ENCODE measurements at places on chromosomes 7 and 10.

- no peak for DNase-seq
These were observed 4.9 kb downstream of the PRTFDC1 start for GRCh38 chr10:24947304-24948097.

- no peak for DNase-seq
These were observed 1.7 kb downstream of the ADAM8 start for GRCh38 chr10:133274751-133275683.

DNA sequence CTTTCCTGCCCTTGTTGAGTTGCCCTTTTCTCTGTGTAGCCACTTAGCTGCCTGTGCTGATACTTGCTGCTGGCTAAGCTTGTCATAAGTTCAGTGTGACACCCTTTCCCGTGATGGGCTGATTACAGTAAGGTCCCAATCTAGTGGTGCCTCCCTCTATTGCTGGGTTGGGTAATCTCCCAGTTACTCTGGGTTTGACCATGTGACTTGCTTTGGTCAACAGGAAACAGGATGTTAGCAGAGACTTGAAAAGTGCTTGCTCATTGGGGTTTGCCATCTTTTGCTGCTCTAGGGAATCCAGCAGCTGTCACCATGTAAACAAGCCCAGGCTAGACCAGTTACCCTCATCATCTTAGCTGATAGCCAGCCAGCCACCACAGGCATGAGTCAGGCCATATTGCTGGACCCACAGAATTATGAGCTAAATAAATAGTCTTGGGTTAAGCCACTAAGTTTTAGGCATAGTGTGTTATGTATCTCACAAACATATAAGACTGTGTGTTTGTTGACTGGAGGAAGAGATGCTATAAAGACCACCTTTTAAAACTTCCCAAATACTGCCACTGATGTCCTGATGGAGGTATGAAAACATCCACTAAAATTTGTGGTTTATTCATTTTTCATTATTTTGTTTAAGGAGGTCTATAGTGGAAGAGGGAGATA lies 4.0 kb upstream of the LEP start:
- DNase-seq: no peak

- DNase-seq: peak; percentile 62
These were observed 7.8 kb downstream of the MAD1L1 start for GRCh38 chr7:2224934-2225333.

GRCh38 chr10:1360011-1360557 lies 303.9 kb downstream of the WDR37 start:
- DNase-seq: no peak

DNA sequence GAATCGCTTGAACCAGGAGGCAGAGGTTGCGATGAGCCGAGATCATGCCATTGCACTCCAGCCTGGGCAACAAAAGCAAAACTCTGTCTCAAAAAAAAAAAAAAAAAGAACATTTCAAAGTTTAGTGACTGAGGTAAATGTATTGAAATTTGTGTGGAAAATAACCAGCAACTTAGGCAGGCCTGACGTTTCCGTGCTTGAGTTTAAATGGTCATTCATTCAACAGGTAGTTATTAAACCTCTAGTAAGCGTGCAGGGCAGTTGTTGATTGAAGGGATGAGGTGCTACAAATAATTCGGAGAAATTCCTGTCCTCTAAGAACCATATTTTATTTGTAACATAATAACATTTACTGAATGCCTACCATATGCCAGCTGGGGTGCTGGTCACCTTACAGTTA lies 135.3 kb downstream of the PRKAG2 start:
- DNase-seq: no peak

DNA sequence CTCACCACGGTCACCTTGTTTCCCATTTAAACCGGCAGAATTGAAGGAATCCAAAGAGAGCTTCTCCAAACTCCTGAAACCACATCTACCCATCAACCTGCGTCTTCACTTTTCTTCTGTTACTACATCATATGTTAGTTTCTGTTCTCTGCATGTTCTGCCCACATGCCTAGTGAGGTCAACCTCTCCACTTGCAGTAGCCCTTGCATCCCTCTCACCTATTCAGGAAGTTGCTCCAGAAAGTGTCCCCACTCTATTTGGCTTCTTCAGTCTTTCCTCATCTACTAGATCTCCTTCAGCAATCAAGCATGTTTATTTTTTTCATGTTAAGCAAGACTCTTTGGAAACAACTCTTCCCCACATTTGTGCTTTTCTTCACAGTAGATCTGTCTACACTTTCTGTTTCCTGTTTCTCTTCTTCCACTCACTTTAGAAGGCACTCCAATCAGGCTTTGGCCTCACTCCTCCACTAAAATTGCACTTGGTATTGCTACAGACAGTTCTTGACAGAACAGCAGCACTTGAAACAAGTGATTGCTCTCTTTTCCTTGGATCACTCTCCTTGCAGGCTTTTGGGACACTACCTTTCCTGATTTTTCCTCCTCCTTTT lies 7.5 kb downstream of the SAMD9L start:
- DNase-seq: no peak

GRCh38 chr10:10317151-10317550 lies 700.5 kb upstream of the CELF2 start:
- DNase-seq: no peak

GRCh38 chr7:12092499-12093130 lies 118.5 kb upstream of the TMEM106B start:
- no peak for DNase-seq

- peak; percentile 61 for DNase-seq
These were observed 15.2 kb downstream of the PDGFA start for GRCh38 chr7:504221-505111.

DNA sequence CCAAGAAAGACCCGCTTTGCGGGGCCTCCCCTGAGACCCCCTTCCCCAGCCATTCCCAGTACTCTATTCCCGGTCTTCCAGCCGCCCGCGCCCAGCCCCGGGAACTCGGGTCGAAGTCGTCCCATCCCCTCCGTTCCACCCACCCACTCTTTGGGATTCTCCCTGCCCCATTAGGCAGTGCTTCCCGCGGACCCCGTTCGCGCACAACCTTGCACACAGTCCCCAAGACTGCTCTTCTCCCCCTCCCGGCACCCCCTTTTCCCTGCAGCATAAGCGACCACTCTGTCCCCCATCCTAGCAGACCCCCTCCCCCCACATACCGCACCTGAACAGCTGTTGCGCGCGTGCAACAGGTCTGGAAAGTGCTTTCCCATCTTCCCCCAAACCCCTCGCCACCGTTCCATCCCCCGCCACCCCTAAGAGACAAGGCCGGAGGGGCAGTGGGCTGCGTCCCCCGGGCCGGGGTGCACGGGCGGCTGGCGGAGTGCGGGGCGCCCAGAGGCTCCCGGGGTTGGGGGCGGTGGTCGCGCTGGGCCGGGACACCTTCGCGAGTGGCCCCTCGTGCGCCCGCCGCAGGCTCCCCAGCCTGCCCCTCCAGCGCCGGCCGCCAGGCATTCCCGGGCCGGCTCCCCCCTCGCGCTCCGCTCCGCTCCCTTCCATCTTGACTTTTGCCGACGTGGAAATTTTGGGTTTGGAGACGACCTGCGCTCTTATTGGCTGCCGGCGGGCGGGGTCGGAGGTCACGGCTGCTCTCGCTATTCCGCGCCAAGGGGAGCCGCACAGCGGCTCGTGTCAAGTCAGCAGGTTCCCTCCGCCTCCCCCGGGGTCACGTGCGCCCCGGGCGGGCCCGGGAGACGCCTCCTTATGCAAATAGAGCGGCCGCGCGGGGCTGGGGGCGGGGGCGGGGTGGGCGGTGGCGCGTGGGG lies 201.2 kb upstream of the NFE2L3 start:
- peak; percentile 95 for DNase-seq

DNA sequence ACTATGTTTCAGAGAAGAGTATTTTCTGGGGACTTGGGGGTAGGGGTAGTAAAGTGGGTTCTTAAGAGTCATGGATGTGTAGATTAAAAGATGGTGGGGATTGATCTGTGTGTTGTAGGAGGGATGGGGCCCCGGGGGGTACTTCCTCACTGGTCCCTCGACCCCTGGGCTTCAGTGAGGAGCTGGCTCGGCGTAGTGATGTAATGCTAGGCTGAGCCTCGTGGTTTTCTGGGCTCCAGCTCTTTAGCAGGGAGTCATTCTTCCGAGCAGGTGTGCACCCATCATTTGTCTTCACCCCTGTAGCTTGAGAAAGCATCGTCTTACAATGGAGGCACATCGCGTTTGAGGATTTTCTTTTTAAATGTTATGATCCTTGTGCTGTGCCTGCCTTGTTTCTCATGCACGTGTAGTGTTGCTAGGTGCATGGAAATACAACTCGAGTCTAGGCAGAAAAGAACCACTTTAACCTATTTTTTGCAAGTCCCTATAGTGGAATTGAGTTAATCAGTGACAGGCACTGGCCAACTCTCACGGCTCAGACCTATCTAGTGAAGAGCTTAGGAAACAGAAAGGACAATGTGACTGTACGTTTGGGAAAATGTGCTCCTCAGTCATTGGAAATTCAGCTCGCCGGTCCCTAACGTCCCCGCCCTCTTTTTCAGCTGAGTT lies 106.1 kb upstream of the BTBD16 start:
- no peak for DNase-seq

GRCh38 chr10:75870039-75870645 lies 438.7 kb downstream of the LRMDA start:
- DNase-seq: no peak

DNA sequence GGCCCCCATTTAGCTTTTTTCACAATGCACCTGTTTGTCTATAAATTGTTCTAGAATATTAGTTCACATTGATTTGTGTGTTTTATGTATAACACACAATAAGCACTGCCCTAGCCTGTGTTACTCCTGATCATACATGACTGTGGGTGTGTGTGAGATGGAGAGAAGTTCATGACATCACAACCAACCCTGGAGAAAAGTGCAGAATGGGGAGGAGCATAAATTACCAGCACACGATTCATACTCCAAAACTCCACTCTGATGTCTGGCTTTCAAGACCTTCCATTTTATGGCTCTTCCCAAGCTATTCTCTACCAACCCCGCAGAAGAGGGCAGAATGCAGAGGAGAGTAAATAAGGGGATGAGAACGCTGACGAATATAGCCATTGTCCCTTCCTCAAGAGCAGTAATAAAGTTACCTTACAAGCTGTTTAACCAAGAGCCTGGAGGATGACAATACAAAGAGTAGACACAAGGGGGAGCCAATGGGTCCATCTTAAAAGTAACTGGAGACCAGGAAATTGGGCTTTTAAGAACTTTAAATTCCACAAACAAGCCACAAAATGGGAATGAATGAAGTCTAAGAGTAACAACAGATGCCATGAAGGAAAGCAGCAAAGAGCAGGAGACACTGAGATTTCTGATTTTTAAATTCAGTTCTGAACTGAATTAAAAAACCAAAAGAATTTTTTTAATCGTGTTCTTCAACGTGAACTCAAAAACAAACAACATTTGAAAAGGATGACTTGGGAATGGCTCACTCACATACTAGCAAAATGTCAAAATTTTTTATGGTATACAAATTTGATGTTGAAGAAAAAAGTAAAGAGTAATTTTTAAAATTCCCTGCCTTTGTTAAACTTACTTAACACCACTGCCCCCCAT lies 159.6 kb downstream of the PARD3 start:
- no peak for DNase-seq

- DNase-seq: no peak
These were observed 263.1 kb upstream of the HGF start for GRCh38 chr7:82032901-82033300.

DNA sequence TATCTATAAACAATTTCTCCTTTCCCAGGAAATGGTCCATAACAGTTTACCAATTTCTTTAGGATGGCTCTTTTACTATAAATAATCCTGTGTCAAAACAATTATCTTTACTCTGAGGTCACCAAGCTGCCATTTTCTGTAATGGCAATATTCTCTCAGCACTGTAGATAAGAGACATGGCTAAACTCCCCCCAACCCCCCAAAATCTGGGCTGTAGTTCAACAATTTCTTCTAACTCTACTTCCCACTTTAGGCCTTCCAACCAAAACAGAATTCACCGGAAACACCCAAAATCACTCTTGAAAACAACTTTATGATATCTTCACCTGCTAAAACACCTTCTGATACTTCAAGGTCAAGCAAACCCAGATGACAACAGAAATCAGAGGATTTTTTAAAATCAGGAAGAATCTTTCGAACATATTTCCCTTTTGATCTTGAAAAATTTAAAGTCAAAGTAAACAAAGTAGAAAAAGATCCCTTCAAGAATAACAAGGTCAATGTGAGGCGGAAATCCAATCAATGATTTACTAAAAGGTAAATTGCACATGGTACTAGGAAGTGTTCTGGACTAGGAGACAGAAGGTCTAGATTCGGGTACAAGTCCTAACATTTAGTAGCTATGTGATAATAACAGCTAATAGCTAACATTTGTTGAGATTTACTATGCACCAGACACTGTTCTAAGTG lies 176.8 kb downstream of the CPEB3 start:
- DNase-seq: no peak

DNA sequence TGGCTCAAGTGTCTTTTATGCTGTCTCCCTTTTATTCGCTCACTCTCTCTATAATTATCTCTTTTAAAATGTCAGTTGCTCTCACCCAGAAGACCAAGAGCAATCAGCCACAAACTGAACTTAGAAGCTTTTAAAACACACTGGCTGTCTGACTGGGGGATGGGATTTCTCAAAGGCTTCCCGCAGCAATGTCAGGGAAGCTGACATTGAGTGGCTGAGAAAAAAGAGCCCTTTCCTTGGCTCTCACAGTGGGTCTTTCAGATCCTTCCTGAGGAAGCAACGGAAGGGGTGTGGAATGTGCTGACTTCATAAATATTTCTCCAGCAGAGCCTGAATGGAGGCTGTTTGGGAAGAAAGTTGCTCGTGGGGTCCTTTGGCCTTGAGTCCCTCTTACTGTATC lies 445.7 kb upstream of the C7orf33 start:
- no peak for DNase-seq
